ENCODE measurements at places on chromosomes 12 and 14.
A peak's percentile ranks its signal among the peaks of the same experiment; 100 is the strongest.

GRCh38 chr12:104131609-104132008 is 6.4 kb downstream of the NFYB start:
- DNase-seq: no peak

DNA sequence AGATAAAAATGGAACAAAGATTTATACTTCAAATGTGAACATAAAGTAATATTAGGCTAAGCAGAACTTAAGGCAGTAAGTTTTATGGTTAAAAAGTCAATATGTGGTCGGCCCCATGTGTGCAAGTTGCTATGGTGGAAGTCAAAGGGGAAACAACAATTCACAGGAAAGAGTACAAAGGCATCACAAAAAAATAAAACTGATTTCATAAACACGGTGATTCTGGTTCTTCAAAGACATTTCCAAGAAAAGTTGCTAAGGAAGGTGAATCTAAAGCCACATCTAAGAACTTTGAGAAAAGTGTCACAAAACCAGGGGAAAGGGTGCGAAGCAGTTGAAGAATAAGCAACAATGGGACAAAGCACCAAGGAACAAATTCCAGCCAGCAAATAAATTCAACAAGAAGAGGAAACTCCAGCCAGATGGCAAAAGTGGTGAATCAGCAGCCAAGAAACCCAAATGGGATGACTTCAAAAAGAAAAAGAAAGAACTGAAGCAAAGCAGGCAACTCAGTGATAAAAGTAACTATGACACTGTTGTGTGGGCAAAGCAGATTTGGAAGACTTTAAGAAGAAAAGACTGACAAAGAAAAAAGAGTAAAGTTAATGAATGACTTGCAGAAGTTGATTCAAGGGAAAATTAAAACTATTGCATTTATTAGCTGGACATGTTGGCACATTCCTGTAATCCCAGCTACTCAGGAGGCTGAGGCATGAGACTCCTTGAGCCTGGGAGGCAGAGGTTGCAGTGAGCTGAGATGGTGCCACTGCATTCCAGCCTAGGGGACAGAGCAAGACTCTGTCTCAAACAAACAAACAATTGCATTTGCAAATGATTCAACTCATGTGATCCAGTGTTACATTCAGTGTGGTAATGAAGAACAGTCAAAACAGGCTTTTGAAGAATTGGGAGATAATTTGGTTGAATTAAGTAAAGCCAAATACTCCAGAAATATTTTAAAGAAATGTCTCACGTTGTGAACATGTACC is 19.5 kb downstream of the PTGDR start:
- DNase-seq: no peak

DNA sequence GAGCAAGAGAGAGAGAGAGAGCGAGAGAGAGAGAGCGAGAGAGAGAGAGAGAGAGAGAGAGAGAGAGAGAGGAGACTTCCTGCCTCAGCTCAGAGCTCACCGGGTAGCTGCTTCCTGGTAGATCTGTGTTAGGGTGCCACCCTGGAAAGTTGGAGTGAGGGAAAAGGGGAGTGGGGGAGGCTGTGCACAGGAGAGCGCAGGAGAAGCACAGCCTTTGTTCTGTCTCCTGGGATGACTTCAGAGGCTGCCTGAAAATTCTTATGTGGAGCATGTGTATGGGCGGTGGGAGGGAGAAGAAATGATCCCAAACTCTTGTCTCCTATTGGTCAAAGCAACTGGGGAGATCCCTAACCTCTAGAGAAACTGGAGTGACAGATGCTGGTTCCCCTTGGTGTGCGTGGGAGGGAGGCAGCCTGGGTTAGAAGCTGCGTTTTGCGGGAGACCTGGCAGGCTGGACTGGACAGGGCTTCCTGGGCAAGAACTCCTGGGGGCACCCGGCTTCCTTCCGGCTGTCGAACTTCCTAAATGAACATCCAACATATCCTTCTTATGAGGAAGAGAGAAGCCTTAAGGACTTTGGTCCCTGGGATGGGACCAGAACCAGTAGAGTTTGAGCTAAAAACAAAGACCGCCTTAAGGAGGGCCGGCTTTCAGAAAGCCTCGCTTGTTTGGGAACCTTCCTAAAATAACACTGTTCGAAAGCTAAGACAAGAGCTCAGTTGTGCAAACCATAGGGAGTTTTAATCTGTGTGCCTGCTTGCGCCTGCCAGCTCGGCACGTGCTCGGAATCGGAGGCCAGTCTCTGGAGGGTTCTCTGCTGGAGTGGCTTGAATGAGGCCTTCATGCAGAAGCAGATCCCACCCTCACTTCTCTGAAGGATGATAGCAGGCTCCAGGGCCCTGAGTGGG is 30.4 kb upstream of the BEGAIN start:
- no peak for DNase-seq

DNA sequence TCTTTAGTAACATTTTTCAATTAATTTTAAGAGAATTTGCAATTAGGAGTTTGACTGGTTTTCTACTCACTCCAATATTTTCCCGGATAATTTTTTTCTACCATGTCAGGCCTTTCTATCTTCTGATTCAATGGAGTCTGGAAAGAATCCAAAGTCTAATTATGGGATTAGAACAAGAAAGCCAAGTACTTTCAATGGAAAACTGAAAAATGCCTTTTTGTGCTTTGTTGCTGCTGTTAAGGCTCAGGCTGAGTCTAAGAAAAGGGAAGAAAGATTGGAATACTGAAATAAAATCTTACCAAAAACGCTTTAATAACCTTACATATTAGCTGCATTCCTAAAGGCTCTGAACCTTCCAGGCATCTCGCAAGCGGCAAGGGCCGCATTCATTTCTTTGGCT is 24.4 kb upstream of the DHRS4 start:
- DNase-seq: no peak

- no peak for DNase-seq
Measured at GRCh38 chr14:101463566-101464171, 97.6 kb upstream of the DIO3 start.

DNA sequence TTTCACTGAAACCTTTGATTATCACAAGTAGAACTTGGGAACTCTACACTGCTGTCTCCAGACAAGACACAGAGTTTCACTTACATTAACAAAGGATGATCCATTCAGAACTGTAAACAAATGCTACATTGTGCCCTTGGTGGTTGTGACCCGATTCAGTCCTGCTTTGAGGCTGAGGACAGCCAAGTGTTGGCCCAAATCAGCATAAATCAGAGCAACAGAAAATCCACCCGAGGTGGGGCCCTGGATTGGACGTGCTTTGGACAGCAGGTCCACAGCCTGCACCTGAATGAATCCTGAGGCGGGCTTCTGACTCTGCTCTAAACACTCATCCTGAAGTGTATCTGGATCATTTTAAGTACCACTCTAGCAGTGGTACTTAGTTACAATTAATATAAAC is 68.8 kb downstream of the PPP2R5C start:
- DNase-seq: no peak

- DNase-seq: no peak
Measured at GRCh38 chr14:84409435-84409834, 1120.5 kb upstream of the FLRT2 start.

GRCh38 chr12:91681751-91682150 is 463.9 kb downstream of the BTG1 start:
- no peak for DNase-seq

GRCh38 chr12:62909340-62909739 is 25.6 kb downstream of the PPM1H start:
- DNase-seq: no peak

- no peak for DNase-seq
Measured at GRCh38 chr14:102644523-102644922, 52.1 kb downstream of the RCOR1 start.

DNA sequence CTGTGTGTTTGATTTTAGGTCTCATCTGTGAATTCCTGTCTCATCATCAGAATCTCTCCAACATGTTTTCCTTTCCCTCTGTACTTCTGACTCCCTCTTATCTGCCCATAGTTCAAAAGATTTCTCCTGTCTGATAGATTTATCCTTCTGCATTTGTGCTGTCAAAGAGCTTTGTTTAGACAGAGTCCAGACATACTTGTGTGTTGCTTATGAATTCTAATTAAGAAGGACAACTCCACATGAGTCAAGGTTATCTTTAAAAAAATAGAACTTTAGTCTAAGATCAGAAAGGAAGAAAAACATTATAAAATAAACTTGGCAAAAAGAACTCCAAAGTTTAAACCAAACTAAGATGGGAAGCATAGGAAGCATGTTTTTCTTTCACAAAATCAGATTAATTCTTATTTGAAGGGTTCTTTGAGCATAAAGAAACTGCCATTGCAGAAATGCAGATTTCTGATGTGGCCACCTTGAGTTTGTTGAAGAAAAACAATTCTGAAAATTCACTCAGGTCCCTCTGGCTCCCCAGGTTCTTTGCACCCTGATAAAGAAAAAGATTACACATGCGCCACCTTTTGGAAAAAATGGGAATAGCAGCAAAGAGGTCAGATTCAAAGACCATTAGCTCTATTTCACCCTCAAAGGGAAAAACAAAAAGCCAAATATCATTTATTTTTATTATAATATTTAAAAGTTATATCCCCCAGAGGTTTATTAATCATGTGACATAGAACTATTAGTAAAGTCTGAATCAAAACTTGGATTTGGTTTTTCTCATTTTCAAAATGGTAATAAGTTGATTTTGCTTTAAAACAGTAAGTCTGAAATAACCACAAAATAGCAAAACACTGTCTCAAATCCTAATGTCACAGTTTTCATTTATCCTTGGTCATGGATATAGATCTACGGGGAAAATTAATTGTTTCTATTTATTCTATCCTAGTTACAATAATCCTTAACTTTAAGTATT is 143.7 kb upstream of the DCN start:
- DNase-seq: peak; percentile 8

GRCh38 chr14:63045234-63045611 is at the start of gene KCNH5:
Gene KCNH5 (minus strand): TSS chr14:63045458. CDS start chr14:63045186, 272 bp downstream.
- DNase-seq: no peak

- DNase-seq: no peak
Measured at GRCh38 chr12:126248871-126249403, 1183.7 kb downstream of the AACS start.

GRCh38 chr12:116538076-116538591 is 21.0 kb upstream of the MAP1LC3B2 start:
- no peak for DNase-seq

DNA sequence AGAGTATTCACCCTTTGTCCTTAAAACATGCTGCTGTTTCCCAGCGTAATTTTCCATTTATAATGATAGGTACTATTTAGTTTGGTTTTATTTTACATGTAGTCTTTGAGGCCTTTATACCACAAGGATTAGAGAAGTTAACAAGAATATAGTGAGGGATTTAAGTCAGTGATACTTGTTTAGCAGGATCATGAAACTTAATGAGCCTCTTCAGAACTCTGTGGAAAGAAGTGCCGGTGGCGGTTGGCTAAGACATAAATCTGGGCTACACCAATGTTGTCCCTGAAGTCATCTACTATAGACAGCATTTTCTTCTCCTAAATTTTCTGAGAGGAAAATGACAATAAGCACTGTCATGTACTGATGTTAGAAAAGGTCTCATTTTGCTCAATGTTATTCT is 1226.0 kb upstream of the SEL1L start:
- DNase-seq: no peak

GRCh38 chr12:107558816-107559382 is 126.7 kb upstream of the PWP1 start:
- no peak for DNase-seq

- DNase-seq: no peak
Measured at GRCh38 chr12:123035841-123036240, 55.4 kb downstream of the ARL6IP4 start.

DNA sequence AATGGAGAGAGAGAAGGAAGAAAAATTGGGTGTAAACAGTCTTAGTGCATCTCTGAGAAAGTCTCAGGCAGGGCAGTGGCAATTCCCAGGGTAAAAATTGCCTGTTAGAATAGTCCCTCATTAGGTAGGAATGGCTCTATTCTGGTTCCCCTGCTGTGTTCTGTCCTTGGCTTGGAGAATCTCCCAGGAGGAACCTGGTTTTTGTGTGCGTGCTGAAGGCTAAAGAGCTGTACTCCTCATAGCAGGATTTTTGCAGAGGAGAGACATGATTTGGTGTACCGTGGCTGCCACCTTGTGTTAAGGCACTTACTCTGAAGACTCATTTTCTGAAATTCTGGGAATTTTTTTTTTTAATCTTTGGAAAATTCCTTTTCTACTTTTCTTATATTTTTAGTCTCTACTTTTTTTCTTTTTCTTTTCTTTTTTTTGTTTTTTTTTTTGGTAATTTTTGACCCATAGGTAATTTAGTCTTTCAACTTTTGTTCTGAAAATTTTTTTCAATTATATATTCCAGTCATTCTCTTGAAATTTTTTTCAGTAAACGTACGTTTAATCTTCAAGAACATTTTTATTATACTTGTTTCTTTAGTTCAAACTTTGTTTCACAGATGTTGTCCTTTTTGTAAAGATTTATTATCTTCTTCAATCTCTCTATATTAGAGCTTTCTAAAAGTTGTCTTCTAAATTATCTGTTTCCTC is 63.8 kb downstream of the FBXO33 start:
- no peak for DNase-seq

- no peak for DNase-seq
Measured at GRCh38 chr14:53581504-53581903, 375.1 kb downstream of the BMP4 start.

GRCh38 chr12:128178966-128179365 is 88.0 kb upstream of the TMEM132C start:
- no peak for DNase-seq

DNA sequence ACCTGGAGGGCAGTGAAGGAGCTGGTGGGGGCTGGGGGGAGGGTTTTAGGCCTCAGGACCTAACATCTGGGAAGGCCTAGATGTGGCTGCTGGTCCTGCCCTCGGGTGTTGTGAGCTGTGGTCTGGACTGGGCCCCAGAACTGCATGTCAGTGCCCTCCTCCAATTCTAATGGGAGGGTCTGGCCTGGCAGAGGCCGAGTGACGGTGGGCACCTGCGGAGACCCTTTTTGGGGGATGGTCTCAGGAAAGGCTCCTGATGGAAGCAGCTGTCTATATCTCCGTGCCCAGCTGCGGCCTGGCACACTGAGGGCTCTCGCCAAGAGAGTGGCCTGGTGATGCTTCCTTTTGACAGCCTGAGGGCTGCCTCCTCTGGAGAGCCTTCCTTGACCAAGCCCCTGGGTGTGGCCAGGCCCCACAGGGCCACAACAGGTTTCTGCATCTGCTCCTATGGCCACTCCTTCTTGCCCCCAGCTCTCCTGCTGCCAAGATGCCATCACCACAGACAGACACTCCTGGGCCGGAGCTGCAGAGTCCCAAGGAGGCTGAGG is 5.3 kb downstream of the EXOC3L4 start:
- DNase-seq: no peak

DNA sequence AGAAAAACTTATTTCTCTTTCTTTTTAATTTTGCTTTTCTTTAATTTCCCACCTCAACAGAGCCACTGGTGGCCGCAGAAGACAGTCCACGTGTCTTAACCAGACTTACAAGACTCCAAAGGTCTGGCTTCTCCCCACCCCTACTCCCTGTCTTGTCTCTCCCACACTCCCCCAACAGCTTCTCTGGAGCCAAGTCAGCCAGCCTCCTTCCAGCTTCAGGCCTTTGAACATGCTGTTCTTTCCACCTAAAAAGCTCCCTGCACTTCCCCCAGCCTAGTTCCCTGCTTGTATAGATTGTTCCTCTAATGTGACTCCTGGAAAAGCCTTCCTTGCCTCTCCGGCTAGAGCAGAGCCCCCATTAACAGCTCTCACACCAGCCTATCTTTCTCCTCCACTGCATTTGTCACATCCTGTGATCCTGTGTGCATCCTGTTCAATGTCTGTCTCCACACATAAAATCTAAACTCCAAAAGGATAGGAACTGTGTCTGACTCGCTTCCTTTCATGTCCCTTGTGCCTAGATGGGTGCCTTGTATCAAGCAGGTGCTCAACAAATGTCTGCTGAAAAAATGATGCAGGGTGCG is 7.8 kb upstream of the DYNLL1 start:
- no peak for DNase-seq
